Fibroblast of skin of right biceps (primary cell): ENCODE measurements at places on chromosomes 16 and 17.

DNA sequence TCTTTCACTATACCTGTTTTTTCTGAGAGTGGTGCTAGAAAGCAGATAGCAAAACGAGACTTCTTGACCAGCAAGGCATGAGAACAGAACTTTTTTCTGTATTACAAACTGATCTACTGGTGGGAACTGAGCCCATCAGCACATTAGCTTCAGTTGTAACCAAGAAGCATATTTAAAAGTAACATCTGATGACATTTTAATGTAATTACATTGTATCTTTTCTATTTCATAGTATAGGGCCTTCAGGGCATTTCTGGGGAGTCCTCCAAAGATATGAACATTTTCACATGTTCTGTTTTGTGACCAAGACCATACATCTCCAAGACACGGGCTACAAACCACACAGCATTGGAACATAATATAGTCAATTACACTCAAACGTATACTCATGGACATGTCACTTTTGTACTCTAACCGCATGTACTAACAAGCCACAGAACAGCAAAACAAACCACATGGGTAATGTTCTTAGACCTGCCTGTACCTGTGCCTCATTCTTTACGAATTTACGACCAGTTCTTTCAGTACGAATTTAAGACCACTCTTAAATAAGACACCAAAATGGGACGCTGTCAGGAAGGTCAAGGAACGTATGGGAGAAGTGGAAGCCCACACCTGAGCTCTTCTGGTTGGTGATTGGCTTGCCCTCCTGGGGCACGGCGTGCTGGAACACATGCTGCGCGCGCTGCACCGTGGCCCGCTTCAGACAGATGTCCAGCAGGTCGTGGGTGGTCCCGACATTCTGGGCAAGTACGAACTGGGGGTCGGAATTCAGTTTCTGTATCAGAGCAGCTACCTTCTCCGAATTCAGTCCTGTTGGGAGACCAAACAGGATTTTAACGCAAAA, 825 bp downstream of the BLMH start:
- peak; percentile 33 for DNase-seq

- DNase-seq = peak; percentile 50
Measured at GRCh38 chr16:31072540-31073141, 1.4 kb downstream of the ZNF668 start.

GRCh38 chr16:1839554-1839953, 12.5 kb downstream of the FAHD1 start:
- peak; percentile 80 for DNase-seq

DNA sequence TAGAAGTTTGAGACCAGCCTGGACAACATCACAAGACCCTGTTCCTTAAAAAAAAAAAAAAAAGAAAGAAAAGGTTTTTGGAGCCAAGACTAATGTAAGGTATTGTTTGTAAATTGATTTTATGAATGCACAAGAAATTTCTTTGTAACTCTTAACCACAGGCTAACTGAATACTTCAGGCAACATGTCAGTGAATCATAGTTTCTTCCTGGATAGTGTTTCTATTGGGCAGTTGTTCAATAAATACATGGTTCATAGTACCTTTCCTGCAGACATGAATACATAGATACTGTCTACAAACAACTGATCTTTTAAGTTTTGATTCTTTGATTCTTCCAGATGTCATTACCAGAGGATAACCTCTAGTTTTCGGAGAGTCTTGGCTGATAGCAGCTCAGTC, 11.6 kb downstream of the DDX42 start:
- peak; percentile 27 for DNase-seq

DNA sequence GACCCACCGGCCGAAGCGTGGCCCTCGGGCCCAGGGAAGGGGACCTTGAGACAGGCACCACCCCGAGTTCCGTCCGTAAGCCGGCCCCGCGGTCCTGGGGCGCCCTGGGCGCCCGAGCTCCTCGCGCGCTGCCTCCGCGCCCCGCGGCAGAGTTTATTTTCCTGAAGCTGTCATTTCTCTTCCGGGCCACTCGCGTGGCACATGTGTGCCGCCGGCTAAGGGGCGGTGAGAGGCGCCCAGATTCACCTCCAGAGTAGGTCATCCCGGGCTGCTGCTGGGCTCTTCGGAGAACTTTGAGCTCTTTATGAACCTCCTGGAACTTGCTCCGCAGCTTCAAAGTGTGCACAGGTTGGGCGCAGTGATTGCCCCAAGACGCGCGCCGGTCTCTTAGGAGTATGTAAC, 489 bp downstream of the ZC3H18 start:
- DNase-seq = no peak

DNA sequence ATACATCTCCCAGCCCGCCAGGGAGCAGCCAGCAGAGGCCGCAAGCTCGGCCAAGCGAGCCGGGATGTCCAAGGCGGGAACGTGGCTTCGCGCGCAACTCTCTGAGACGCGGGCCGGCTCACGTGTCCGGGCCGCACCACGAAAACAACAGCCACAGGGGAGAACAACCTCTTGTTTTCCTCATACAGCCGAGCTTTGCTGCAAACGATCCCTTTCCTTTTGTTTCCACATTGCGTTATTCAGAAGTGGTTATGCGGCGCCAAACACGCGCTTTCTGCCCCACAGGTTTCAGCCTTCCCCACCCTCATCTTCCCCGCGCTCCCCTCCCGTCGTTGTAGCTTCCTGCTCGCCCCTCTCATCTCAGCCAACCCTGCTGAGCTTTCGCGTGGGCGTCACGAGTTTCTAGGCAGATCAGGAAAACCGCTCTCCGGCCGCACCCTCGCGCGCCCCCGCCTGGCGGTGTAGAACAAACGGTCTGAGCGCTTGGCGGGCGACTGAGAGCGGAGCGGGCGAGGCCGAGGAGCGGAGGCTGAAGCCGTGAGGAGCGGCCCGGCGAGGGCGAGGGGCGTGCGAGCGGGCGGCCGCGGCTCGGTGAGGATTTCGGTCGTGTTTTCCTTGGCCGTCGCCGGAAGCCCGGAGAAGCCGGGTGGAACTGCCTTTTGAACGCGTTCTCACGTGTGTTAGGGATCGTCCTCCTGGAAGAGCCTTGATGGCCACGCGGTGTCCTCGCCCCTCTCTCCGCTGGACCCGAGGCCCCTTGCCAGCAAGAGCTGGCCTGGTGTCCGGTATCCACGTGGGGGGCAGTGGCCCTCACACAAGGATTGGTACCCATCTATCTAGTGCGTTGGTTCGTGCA, 6.6 kb upstream of the SMARCD2 start:
- peak; percentile 93 for DNase-seq

DNA sequence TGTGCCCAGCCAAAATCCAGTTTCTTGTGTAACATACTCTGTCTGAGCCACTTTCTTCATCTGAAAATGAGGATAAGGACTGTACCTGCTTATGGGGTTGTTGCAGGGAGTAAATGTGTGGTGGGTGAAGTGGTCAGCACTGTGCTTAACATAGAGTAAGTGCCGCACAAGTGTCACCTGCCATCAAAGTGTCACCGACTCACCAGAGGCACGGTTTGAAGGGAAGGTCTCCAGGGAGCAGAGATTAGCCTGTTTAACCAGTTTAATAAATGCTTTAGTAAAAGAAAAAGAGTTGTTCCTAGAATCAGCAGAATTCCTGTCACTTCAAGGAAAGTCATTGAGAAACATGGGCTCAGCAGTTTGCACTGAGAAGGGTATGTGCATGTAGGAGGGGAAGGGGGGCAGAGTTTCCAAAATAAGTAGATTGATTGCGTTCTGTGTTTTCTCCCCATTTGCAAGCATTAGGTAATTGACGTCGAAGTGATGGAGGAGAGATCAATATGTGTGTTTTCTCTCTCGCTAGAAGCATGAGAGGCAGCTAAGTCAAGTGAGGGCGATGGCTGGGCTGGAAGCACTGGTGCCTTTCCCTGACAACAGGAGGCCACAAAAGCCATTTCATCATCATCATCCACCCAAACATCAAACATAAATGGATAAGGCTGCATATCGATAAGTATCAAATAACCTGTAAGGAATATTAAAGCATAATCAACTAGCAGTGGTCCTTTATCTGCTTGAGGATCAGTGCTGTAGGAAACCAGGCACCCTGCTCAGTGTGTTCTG, 19.1 kb downstream of the FAM20A start:
- no peak for DNase-seq

DNA sequence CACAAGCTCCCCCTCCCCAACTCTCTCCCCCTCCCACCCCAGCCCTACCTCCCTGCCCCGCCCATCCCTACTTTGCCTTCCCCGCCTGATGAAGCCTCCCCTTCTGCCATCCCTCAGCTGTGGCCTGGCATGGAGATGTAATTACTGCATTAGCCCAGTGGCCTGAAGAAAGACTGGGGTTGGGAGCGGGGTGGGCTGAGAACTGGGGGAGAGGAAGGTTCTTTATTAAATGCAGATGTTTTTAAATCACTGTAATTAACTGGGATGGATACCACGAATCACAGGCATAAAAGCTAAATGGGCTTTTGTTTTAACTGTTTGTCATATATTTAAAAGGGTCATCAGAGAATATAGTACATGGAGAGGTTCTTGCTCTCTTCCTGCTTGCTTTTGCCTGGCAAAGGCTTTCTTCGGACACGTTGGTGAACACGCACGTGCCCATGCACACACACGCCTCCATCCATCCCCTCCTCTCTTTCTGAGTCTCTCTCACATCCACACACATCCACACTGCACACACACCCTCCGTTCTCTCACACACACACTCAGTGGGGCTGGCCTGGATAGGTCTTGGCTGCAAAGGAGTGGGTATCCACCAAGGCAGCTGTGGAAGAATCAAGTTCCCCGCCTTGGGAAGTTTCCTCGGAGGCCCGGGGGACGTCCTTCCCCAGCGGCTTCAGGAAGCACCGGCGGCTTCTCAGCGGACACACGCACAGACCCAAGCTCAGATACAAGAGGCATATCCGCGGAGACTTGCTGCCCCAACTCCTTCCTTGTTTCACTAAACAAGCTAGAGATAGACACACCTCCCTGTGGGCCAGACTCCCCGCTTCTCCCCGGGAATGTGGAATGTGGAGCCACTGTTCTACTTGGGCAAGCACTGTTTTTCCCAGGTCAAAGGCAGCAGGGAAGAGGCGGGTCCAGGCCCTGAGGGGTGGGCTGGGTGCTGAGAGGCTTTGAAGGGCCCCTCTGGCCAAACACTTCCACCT, 27.4 kb upstream of the TNRC6C start:
- DNase-seq = no peak

- DNase-seq = no peak
Measured at GRCh38 chr16:82094942-82095540, 60.0 kb downstream of the HSD17B2 start.

DNA sequence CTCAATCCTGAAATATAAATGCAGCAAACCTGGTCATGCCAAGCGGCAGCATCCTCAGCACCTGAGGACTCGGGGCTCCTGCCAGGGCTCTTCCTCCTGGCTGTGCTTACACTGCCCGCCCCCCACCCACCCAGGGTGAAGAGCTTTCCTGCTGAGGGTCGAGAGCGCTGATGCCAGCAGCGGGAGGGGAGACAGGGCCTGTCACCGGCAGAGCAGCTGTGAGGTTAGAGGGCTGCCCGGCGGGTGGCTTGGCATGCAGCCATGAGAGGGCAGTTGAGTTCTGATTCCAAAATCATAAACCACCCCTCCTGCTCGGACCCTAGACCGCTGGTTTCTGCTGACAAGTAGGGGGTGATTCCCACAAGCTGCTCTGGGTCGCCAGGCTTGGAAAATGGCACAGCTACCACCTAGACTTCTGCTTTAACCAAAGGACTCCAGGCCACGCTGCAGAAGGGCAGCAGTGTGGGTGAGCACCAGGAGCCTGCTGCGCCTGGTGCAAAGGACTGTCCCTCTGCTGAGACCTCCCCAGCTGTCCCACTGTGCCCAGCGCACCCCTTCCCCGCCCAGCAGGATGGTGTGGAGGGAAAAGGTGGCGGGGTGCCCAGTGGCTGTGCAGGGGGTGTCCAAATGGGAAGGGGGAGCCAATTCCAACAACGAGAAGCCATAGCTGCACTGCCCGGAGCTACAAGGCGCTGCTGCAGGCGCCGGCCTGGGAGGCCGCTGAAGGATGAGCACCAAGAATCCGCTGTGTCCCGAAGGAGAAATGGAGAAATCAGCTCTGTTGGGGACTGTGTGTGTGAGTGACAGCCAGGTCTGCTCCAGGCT, 26.6 kb downstream of the MXRA7 start:
- no peak for DNase-seq

GRCh38 chr17:40301315-40301714, 7.7 kb upstream of the RARA start:
- DNase-seq = no peak

DNA sequence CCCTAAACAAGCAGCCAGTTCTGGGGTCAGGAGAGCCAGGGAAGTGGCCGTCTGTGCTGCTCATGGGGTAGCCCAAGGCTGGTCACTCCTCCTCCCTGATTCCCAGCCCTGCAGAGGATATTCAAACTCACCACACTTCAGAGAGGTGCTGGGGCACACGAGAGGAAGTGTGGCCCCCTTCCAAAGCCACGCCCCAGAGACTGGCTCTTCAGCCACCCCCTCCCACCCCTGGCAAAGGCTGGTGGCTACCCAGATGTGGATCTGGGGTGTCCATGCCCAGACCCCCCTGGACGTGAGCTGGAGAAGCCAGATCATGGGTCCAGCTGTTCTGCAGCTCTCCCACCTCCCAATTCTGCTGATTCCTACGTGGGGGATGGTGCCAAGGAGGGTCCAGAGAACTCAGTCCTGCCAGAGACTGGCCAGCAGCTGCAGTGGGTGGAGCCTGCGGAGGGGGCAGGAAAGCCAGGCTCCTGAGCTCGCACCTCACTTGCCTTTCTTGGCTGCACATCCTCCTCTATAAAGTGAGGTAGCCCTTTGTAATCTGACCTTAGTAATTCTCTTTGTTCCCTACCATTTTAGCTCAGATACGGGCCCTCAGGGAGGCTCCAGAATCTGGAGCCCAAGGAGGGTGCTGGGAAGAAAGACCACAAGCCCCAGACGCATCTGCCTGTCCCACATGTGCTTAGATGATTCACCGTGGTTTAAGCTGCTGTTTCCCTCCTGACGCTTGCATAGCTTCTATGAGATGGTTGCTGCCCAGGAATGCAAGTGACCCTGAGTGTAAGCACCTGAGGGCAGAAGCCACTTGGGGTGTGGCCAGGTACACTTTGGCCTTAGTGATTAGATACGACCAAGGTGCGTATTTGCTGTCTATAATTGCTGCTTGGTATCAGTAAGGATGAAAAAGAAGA, 15.3 kb downstream of the SDK2 start:
- DNase-seq = peak; percentile 11

GRCh38 chr16:29972500-29972899, 1.2 kb upstream of the TAOK2 start:
- DNase-seq = no peak

GRCh38 chr17:8159459-8160223, 3.1 kb downstream of the VAMP2 start:
- no peak for DNase-seq
